ENCODE measurements at places on chromosomes 4 and X.

DNA sequence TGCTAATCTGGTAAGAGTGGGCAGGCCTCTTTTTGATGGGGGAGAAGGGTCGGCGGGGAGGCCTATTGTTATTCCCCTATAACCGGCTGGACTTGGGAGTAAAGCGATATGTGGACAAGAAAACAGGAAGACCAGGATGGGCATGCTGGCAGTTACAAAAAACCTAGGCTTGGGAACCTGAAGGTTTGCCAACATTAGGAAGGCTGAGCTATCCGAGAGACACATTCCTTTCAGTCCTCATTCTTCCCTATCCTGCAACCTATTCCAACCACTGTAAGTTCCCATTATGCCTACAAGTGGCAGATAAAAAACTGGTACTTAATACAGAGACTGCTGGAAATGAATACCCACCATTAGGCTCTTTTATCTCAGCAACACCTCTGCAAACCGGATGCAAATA is 32.4 kb upstream of the CT47C1 start:
- DNase-seq: no peak

DNA sequence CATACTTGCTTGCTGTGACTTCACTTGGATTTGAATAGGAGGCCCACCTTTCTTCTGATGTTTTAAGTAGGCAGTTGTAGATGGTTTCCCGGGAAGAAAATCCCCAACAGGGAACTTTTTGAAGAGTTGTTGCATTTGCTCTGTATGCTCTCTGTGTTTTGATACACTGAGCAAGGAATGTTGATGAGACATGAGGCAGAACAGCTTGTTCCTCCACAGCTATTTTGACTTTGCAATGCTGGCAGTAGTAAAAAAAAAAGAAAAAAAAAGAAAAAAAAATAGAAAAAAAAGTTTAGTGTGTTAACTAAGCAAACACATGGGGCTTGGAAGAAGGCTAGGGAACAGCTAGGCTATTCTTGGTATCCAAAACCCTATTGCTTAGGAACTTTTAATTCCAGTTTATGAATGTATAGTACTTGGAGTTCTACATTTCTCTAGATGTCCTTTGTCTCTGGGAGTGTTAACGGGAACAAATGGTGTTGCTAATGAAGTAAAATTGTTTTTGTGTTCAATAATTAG is 23.4 kb upstream of the PAQR3 start:
- DNase-seq: no peak

DNA sequence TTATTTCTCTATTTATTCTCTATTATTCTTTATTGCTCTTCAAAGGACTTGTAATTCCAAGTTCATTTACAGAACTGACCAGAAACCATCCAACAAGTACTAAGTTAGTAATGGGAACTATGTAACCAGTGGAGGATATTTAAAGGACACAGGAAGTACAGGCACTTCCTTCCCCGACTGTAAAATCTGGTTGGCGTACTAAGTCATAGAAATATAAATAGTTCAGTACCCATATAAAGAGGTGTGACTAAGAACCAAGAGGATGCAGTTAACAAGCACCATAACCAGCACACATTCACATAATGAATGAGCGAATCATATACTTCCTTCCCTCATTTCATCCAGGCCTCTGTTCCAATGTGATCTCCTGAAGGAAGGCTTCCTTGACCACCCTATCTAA is 3.6 kb upstream of the EIF4E start:
- no peak for DNase-seq

- DNase-seq: no peak
Measured at GRCh38 chr4:25345744-25346143, 31.3 kb upstream of the ANAPC4 start.

DNA sequence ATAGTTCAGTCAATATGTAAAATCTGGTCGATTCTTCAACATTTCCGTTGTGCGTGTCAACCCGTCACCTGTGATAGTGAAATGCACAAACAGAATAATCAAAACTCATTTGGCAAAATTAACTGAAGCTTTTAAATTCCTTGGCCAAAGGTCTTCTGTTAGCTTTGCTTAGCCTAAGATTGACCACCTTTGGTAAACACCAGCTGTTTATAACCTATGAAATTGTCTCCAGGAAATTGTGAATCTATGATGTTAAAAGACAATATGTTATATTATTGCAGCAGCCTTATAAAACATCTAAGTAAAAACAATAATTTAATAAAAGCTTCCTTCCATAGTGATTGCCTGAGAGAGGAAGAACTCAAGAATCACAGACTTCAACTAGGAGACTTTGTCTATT is 196.8 kb downstream of the IL15 start:
- DNase-seq: no peak

DNA sequence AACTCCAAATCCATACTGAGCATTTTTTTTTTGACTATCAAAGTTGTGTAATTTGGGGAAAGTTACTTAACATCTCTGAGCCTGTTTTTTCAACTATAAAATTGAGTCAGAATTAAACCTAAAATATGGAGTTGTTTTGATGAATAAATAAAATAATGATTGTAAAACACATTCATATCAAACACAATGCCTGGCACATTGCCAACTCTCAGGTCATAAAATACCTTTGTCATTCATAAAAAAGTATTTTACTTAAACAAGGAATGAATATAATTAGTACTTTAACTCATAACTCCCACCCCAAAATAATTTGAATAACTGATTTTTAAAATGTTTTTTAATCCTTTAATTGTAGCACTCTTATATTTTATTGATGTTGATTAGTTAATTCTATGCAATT is 3.8 kb upstream of the GPR174 start:
- DNase-seq: no peak

DNA sequence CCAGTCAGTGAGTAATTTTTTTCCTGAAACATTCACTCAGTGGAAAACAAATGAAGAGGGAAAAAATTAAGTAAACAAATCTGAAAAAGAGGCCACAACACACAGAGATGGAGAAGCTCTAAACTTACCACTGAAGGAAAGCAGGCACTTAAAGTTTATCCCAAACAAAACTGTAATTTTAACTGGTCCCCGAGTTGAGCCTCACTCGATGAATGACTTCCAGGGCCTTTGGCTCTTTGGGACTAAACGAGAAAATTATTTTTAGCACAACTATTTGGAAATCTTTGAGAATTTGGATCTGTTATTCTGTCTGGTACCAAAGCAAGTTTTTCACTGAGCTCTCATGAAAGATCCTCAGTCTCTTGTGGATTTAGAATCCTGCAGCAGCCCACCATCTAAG is at the start of gene C1QTNF7:
Gene C1QTNF7 (plus strand): TSS at position 333 of the 400 bp plus-strand sequence. CDS start 7,711 bp downstream, outside the sequence.
- no peak for DNase-seq

DNA sequence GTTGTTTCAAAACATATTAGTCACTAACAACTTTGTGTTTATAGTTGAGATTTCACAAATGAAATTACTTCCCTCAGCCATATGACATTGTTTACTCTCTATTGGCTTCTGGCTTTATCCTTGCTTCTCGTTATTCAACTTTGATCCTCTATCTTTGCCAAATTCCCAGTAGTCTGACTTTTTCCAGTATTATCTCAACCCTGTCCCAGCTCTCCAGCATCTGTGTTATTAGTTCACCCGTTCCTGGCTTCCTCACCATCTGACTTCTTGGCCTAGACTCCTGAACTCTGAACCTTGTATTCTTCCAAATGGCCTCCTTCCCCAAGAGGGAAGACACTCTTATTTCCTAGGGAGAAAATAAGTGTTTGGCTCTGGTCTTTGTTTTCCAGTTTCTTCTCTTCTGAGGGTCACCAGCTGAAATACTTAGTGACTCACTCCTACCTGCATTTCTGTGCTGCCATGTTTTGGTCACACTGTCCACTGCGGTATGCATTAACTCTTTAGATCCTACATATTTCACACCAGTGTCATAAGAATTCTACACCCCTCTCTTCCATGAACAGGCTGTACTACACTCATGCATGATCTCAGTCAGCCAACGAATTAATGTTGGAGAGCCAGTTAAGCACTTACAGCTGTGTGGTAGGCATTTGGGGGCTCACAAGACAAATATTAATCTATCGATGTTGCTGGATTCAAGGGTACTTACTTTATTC is 17.0 kb upstream of the ARHGAP24 start:
- DNase-seq: no peak

- no peak for DNase-seq
Measured at GRCh38 chrX:39930786-39931528, 166.8 kb downstream of the BCOR start.

DNA sequence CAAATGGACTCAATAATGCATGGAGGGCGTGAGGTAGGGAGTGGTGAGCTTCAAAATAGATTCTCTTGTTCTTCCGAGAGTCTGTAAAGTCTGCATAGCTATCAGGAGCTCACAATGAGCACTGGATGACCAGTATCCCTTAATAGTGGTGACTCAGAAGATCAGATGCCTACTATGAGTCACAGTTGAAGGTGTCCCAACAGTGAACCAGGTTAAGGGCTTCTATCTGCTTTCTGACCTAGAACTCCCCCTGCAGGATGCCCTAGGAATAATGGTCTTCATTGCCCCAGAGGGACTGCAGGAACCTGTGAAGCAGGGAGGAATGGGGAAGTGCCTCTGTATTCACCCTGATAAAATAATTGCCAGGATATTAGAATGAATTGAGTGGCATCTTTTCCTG is 22.1 kb downstream of the DGKK start:
- no peak for DNase-seq

DNA sequence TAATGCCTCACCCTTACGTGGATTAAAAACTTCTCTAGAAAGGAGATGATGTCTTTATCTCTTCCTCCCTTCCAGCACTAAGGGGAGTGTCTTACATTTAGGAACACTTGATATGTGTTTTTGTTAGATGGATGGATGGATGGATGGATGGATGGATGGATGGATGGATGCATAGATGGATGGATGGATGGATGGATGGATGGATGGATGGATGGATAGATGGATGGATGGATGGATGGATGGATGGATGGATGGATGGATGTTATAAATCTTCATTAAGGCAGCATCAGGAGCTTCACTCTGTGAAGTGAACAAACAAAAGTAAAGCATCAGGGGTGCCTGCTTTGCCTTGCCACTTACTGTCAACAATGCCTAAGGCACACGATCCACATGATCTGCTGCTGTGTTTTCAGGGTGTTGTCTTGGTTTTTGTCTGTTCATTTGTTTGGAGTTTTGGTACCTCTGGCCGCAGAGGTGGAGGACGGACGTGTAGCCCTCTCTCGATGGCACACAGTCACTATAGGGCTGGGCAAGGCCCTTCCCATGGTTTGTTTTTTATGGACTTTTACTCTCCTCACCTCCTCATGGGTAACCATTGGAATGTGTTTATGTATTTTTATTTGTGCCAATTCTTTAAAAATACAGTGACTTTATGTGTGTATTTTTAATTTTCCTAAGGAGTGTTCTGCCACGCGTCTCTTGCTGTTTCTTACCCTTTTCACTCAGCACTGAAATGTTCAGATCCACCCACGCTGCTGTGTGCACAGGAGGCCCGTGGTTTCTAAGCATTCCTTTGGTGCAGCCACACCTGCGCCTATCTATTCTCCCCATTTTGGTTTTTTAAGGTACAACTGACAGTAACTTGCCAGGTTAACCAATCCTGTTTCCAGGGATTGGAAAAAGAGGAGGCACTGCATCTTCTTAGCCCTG is 91.8 kb upstream of the ENPP6 start:
- no peak for DNase-seq

- DNase-seq: no peak
Measured at GRCh38 chr4:175459571-175459970, 352.5 kb downstream of the GPM6A start.

DNA sequence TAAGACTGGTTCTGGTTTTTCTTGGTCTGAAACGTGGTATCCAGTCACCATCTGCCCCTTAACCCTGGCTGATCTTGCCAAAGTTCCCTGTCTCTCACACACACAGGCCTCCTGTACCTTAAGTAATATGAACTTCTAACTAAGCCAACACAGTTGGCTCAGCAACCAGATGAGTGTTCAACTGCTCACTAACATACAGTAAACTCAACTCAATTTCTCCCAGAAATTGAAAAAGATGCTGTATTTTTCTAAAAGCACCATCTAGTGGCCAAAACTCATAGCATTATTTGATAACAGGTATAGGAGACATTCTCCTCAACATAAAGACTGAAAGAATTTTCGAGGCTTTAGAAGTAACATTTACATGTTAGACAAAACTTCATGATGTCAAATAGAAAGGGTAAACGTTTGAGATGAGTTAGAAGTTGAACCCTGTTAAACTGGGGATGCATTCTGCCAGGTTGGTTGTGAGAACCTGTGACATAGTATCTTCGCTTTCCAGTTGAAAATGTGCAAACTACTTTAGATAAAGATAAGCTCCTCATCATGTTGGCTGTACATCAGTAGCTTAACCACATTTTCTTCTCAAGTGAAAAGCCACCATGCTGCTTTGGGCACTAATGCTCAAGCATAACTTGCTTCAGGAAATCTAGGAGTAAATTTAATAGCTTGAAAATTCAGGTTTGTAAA is 31.2 kb downstream of the CCNI start:
- DNase-seq: no peak

- DNase-seq: no peak
Measured at GRCh38 chr4:169293343-169294176, 22.8 kb upstream of the SH3RF1 start.
